ENCODE measurements at places on chromosomes 6 and 20.

DNA sequence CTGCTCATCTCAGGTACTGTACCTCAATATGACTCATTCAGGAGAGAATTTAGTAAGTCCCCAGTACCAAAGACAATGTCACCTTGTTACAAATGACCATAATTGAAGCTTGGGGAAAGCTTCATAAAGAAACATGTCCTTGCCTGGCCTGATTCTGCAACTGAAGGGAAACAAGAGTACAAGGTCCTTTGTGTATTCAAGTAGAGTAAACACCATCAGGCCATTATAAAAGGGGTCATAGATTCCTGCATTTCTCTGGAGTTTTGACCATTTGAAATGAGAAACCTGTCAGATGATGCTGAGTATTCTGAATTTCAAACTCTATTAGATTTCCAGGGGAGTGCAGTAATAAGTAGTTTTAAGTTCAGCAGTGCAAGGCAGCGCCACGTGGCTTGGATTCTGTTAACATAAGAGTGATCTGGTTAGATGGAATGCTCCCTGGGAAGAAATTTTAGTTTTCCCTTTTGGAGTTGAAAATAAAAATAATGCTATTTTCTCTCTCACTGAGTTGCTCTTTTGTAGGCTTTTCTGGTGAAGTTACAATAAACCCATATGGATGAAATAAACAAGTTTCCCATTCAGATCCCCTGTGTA is 1054.3 kb downstream of the EPHA7 start:
- no peak for DNase-seq

- no peak for DNase-seq
Observed at GRCh38 chr6:148323344-148323743, 19.3 kb upstream of the SASH1 start.

DNA sequence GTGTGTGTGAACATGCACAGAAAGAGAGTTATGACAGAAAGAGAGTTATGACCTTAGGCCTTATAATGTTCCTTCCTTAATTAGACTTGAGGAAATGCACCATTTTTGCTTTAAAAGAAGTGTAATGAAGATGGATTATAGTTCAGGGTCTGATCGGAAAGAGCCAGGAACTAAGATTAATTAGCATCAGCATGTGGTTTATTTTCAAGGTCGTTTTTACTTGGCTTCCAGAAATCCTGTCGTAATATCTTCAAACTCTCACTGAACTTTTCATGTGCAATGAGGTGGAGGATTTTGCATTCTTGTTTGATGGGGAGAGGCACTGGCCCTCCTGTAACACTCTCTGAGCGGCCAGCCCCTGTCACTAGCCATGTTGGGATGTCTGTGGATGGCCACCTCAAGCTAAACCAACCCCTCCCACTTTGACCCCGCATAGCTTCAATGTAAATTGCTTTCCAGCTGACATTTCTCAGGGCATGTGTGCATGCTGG is 116.8 kb downstream of the CDC5L start:
- DNase-seq: no peak

DNA sequence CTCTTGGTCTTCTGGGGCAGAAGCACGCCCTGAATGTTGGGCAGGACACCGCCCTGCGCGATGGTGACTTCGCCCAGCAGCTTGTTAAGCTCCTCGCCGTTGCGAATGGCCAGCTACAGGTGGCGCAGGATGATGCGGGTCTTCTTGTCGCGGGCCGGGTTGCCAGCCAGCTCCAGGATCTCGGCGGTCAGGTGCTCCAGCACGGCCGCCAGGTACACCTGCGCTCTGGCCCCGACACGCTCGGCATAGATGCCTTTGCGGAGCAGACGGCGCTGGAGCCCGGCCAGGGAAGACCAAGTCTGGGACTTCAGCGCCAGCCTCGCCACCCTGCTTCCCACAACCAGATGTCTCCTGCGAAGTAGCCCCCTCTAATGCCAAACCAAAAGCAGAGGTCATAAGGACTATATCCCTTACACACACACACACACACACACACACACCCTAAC is 8.0 kb upstream of the SLC17A3 start:
- DNase-seq: no peak

- no peak for DNase-seq
Observed at GRCh38 chr6:115592025-115592424, 468.7 kb downstream of the FRK start.

GRCh38 chr20:20413810-20414281 is 45.9 kb downstream of the INSM1 start:
- DNase-seq: no peak

DNA sequence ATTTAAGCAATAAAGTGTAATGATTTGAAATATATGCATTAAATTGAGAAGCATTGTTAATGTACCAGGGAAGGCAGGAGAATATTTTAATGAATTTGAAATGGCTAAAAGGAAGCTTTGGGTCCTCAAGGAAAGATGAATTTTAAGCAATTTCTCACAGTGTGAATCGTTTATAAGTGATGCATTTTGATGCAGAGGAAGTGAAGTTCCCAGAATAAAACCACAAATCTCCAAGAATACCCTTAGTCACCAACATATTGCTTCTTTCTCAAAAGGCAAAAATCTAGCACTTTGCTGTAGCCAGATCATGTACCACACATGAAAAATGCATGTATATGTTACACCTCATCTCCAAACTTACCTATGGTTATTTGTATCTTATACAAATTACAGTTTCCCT is 11.7 kb downstream of the TPD52L1 start:
- no peak for DNase-seq

GRCh38 chr6:156839591-156840001 is 62.4 kb downstream of the ARID1B start:
- no peak for DNase-seq

- no peak for DNase-seq
Observed at GRCh38 chr6:46541556-46541955, 50.3 kb upstream of the RCAN2 start.

GRCh38 chr6:140403020-140403419 is 1028.6 kb upstream of the CITED2 start:
- DNase-seq: no peak

DNA sequence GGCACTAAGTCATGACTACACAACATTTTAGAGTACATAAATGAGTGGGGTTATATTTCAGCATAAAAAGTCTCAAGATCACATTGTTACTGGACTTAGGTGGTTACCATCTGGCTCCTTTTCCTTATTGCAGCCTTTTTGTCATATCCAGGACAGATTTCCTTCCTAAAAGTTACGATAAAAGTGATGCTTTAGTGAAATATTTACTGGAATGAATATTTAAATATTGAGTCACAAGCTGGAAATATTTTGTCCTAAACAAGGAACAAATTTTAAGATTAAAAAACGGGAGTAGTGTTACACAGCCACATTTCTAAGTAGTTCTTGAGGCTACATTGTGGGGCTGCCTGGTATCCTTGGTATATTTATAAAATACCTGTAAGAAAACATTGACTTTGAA is 52.2 kb downstream of the CDC40 start:
- no peak for DNase-seq

- no peak for DNase-seq
Observed at GRCh38 chr20:20521736-20522135, 153.8 kb downstream of the INSM1 start.

DNA sequence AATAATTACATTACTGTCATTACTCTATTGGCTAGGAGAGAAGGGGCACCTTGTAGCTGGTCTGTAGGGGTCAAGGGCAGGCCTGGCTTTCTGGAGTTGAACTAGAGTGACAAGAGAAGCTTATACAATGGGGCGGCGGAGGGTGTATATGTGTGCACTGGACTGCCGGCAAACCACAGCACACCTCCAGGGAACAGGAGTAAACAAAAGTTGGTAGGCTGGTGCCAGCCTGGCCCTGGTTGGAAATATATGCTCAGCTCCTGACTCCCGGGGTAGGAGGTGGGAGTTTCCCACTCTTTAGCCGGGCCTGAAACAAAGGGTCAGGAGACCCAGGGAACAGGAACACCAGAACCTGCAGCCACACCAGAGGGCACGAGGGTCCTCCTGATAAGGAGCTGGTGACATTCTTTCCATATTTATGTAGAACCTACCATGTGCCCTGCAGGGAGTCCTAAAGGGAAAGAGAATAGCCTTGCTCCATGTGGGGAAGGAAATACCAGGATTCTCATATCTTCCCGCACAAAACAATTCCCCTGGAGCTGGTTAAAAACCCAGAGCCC is 5.1 kb downstream of the C6orf132 start:
- no peak for DNase-seq

GRCh38 chr6:106178900-106179299 is 92.8 kb downstream of the PRDM1 start:
- DNase-seq: no peak

DNA sequence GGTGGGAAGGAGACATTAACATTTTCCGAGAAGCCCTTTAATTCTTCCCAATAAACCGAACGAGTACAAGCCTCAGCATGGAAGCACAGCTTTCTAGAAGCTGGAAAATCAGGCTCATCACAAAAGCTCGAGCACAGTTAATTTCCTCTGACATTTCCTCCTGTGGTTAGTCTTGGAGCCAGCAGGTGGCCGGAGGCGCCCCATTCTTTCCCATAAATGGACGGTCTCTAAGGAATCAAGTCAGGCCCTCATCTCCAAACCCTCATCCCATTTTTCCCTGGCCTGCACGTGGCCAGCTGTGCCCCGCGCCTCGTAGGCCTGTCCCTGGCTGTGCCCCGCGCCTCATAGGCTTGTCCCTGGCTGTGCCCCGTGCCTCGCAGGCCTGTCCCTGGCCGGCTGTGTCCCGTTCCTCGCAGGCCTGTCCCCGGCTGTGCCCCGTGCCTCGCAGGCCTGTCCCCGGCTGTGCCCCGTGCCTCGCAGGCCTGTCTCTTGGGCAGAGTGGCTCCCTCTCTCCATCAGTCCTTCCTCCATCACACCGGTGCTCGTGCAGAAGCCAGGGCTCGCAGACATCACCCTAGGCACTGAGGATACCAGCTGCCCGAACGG is 19.7 kb upstream of the NTSR1 start:
- no peak for DNase-seq

DNA sequence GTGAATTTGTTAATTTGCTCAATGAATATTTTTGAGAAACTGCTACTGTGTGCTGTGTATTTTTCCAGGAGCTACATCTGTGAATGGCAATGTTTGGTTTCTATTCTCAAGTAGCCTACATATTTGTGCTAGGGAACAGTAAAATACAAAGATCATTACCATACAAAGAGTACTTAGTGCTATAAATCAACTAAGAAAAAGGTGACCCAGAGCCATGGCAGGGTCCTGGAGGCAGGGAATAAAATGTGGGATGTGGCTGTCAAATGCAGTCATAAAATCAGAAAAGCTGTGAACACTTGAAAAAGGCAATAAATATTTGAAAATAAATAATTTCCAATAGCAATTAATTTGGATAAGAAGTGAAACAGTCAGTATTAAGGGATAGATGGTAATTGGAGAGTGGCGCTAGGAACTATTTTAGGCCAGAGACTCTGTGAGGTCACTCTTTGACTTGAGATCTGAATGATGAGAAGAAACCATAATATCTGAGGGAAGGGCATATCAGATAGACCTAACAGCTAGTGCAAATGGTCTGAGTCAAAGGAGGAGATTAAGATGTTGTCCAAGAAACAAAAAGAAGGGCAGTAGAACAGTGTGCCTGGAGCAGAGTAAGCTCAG is 98.8 kb downstream of the MANEA start:
- no peak for DNase-seq
